ENCODE measurements at places on chromosomes 13 and 19.

DNA sequence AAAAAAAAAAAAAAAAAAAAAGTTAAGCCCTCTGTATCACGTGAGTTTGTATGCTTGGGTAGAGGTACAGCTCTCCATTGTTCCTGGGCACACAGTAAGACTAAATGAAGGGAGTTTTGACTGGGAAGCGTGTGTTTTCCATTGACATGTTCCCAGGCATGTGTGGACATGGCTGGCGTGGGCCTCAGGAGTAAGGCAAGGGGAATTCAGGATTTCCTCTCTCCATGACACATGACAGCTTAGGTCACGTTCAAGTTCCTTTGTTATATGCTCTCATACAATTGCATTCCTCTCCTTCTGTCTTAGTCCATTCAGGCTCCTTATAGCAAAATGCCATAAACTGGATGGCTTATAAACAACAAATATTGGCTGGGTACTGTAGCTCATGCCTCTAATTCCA lies 17.1 kb upstream of the MAP3K10 start:
- no peaks in the 10 kb centered on the region for H3K4me1 ChIP-seq
- H3K27ac ChIP-seq, result no peak overlapping the region
- no peak overlapping the region for H3K4me3 ChIP-seq
- DNase-seq, result no peak
- H3K36me3 ChIP-seq, result no peaks in the 10 kb centered on the region

GRCh38 chr13:96744367-96745331 lies 249.6 kb downstream of the OXGR1 start:
- DNase-seq, result no peak
- H3K27ac ChIP-seq, result no peak overlapping the region

DNA sequence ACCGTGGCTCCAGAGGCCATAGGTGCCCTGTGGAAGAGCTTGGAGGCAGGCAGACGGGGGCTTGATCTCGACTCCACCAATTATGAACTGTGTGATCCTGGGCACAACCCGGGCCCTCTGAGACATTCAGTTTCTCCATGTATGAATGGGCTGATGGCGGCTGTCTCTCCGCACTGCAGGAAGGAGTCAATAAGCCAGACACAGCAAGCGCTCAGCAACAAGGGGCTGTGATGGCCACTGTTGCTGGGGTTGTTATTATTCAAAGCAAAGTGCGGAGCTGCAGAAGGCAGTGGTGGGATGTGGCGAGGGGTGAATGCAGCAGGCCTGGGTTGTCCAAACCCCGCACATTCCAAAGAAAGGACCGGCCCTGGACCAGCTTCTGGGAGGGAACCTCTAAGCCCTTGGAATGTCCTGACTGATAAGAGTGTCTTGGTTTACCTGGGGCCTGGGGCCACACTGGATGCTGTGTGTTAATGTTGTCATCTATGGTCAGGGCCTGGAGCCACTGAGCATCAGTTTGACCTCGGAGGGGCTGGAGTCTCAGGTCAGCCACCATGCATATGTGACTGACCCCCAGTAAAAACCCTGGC lies 8.3 kb downstream of the TMEM143 start:
- no peak for DNase-seq
- H3K4me3 ChIP-seq, result no peak overlapping the region
- H3K4me1 ChIP-seq, result no peaks in the 10 kb centered on the region

GRCh38 chr13:31042481-31043165 lies 110.2 kb downstream of the TEX26 start:
- H3K4me1 ChIP-seq, result peaks cover 77% of the 10 kb centered on the region
- peak overlapping the region; percentile 29 for H3K27ac ChIP-seq
- H3K27me3 ChIP-seq, result peaks cover 27% of the 10 kb centered on the region
- no peak for DNase-seq
- peaks cover 6% of the 10 kb centered on the region for H3K36me3 ChIP-seq

GRCh38 chr13:33388286-33388998 lies 102.9 kb upstream of the STARD13 start:
- peaks cover 3% of the 10 kb centered on the region for H3K27me3 ChIP-seq
- H3K36me3 ChIP-seq, result no peaks in the 10 kb centered on the region
- no peak overlapping the region for H3K27ac ChIP-seq
- DNase-seq, result no peak
- H3K4me3 ChIP-seq, result no peak overlapping the region

DNA sequence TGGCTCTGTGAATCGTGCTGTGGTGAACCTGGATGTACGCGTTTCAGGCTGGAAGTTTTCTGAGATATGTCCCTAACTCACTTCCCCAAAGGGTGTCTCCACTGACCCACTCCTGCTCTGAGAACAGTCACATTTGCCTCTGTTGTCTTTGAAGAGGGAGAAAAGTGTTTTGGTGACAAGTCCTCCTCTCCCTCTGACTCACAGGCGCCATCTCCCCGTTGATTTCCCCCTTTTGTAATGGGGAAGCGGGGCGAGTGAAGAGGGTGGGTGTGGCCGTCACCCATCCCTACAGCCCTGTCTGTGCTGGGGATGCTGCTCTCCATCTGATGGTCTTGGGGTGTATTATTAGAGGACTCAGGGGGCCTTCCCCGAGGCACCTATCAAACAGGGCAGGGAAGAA lies 9.6 kb downstream of the APC2 start:
- no peaks in the 10 kb centered on the region for H3K36me3 ChIP-seq
- H3K27ac ChIP-seq, result no peak overlapping the region
- no peak for DNase-seq
- H3K4me3 ChIP-seq, result no peak overlapping the region
- peaks cover 29% of the 10 kb centered on the region for H3K27me3 ChIP-seq

- no peak for DNase-seq
These were observed 7.2 kb downstream of the KMT5C start for GRCh38 chr19:55346725-55347441.

GRCh38 chr13:95660981-95661581 lies 15.9 kb upstream of the DNAJC3 start:
- H3K27ac ChIP-seq, result no peak overlapping the region
- H3K27me3 ChIP-seq, result peaks cover 19% of the 10 kb centered on the region
- peaks cover 2% of the 10 kb centered on the region for H3K36me3 ChIP-seq
- DNase-seq, result no peak

DNA sequence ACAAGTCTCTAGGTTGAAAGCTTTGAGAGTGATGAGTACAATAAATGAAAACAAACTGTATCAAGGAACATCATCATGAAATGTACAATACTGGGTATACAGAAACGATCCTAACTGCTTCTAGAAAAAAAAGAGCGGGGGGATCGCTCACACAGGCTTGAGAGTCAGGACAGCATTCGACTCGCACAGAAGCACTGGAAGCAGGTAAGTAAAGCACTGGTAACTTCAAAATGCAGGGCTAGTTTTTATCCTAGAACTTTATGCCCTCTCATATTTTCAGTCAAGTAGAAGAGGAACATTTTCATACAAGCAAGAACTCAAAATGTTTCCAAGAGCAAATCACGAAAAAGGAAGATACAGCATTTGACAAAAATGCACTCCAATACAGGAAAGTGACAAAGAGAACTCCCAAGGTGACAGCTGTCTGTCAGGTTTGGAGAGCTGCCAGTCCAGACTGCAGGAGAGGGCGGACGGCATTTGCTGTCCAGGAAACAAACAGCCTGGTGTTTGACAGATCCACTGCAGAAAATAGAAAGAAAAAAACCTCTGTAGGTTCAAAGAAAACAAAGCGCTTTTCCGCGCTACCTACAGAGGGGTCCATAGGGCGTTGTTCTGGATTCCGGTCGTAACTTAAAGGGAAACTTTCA lies 58.2 kb upstream of the XPO4 start:
- no peak overlapping the region for H3K4me3 ChIP-seq
- H3K4me1 ChIP-seq, result no peaks in the 10 kb centered on the region
- H3K27me3 ChIP-seq, result peaks cover 17% of the 10 kb centered on the region
- no peak overlapping the region for H3K27ac ChIP-seq

GRCh38 chr13:20969182-20969581 lies 66.6 kb upstream of the XPO4 start:
- peaks cover 3% of the 10 kb centered on the region for H3K27me3 ChIP-seq
- H3K36me3 ChIP-seq, result no peaks in the 10 kb centered on the region
- H3K4me1 ChIP-seq, result peaks cover 12% of the 10 kb centered on the region
- H3K27ac ChIP-seq, result peak overlapping the region; percentile 18
- H3K4me3 ChIP-seq, result no peak overlapping the region

GRCh38 chr13:101917475-101917810 lies 465.0 kb downstream of the ITGBL1 start:
- H3K4me1 ChIP-seq, result no peaks in the 10 kb centered on the region
- no peak for DNase-seq
- H3K27me3 ChIP-seq, result peaks cover 63% of the 10 kb centered on the region

- H3K27ac ChIP-seq, result peak overlapping the region; percentile 91
- no peaks in the 10 kb centered on the region for H3K27me3 ChIP-seq
- peak; percentile 78 for DNase-seq
These were observed 44.3 kb downstream of the BBC3 start for GRCh38 chr19:47186446-47187334.

- no peaks in the 10 kb centered on the region for H3K4me1 ChIP-seq
- H3K36me3 ChIP-seq, result no peaks in the 10 kb centered on the region
- H3K27ac ChIP-seq, result no peak overlapping the region
- no peak overlapping the region for H3K4me3 ChIP-seq
- H3K27me3 ChIP-seq, result peaks cover 7% of the 10 kb centered on the region
- DNase-seq, result no peak
These were observed 240.8 kb downstream of the TEX29 start for GRCh38 chr13:111561091-111561781.

GRCh38 chr19:29040292-29040691 lies 172.7 kb downstream of the UQCRFS1 start:
- DNase-seq, result no peak
- no peaks in the 10 kb centered on the region for H3K4me1 ChIP-seq
- no peaks in the 10 kb centered on the region for H3K36me3 ChIP-seq
- H3K27me3 ChIP-seq, result no peaks in the 10 kb centered on the region
- no peak overlapping the region for H3K27ac ChIP-seq

DNA sequence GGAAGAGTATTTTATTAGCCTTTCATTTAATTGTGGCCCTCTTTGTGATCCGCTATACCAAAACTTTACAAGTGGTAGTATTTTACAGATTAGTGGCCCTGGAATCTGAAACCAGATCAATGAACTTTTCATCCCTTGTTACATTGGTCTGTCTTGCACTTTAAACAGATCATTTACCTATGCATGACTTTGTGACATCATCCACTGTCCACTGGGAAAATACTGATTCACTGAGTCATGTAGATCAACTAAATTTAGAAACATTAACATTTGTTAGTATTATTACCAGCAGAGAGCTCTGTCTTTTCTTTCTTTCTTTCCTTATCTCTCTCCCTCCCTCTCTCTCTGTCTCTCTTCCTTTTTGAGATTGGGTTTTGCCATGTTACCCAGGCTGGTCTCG lies 17.5 kb downstream of the PCDH8 start:
- DNase-seq, result no peak
- peaks cover 3% of the 10 kb centered on the region for H3K27me3 ChIP-seq

- H3K27ac ChIP-seq, result peak overlapping the region; percentile 36
- no peak for DNase-seq
- H3K4me3 ChIP-seq, result no peak overlapping the region
- peaks cover 54% of the 10 kb centered on the region for H3K4me1 ChIP-seq
- no peaks in the 10 kb centered on the region for H3K27me3 ChIP-seq
These were observed 4.3 kb downstream of the PHF11 start for GRCh38 chr13:49499889-49500660.

GRCh38 chr19:33830264-33830663 lies 33.6 kb downstream of the KCTD15 start:
- DNase-seq, result no peak
- no peak overlapping the region for H3K4me3 ChIP-seq
- H3K27me3 ChIP-seq, result peaks cover 15% of the 10 kb centered on the region
- H3K4me1 ChIP-seq, result no peaks in the 10 kb centered on the region
- no peaks in the 10 kb centered on the region for H3K36me3 ChIP-seq

Data from activated naive CD8-positive, alpha-beta T cell treated with anti-CD3 and anti-CD28 coated beads, Interleukin-2, amount 50 U/mL, for 24 hours (primary cell).